Activated CD8-positive, alpha-beta T cell treated with anti-CD3 and anti-CD28 coated beads for 36 hours (primary cell): ENCODE measurements at places on chromosomes 7 and 10.

DNA sequence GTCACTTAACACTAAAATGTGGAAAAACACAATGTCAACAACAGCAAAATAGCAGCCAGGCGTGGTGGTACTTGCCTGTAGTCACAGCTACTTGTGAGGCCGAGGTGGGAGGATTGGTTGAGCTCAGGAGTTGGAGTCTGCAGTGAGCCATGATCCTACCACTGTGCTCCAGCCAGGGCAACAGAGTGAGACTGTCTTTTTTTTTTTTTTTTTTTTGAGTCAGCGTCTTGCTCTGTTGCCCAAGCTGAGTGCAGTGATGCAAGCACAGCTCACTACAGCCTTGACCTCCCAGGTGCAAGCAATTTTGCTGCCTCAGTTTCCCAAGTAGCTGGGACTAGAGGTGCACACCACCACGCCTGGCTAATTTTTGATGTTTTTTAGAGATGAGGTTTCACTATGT lies 6.1 kb downstream of the KCTD7 start:
- DNase-seq: no peak

DNA sequence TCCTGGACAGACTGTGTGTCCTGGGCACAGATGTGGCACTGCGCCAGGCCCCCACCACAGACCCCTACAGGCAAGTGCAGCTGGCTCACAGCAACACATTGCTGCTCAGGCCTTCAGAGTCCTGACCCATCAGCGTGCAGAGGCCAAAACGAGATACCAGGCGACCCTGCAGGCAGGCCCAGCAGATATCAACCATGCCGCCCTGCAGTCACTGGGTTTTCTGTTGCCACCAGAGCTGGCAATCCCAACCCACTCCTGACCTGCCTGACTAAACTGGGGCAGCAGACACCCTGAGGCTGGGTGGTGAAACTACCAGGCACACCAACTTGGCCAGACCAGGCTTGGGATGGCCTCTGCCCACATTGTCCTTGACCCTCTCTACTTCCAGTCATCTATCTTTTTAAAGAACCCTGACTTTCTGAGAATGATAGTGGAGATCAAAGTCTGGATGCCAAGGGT lies 20.3 kb downstream of the ZCCHC24 start:
- DNase-seq: no peak

GRCh38 chr7:39355664-39356063 lies 210.5 kb upstream of the YAE1 start:
- no peak for DNase-seq

- no peak for DNase-seq
These were observed 25.5 kb downstream of the C10orf105 start for GRCh38 chr10:71694039-71694501.

- no peak for DNase-seq
These were observed 841.1 kb upstream of the SORCS1 start for GRCh38 chr10:108005627-108006026.

DNA sequence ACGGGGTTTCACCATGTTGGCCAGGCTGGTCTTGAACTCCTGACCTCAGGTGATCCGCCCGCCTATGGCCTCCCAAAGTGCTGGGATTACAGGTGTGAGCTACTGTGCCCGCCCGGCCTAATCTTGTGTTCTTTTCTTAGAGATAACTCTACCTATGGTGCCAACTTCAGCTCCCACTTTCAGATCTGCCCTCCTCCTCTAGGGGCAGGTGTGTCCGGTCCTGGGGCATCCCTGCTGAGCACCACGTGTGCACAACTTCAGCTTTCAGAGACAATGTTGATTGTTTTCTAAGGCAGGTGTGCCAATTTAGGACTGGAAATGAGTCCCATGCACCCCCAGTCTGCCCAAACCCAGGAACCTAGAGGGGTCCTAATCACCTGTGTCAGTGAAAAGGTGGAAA lies 18.5 kb upstream of the FXYD4 start:
- no peak for DNase-seq

DNA sequence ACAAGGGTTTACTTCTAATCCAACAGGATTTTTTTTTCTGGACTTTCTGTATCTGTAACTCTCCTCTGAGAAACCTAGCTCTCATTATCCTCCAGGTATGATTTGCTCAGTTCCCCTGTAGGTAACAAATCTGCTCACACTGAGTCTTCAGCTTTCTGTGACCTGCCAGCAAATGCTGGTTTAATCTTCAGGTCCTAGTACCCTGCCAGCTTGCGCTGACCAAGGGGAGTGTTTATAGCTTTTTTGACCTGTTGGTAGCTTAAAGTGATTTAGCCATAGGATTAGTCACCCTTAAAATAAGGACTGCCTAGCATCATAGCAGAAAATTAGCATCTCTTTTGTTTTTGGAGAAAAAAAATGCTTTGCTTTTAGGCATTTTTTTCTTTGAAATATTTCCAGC lies 22.4 kb downstream of the SND1 start:
- no peak for DNase-seq

GRCh38 chr10:14483417-14483816 lies 152.7 kb upstream of the FRMD4A start:
- no peak for DNase-seq

- no peak for DNase-seq
These were observed 42.8 kb upstream of the NUB1 start for GRCh38 chr7:151298765-151299164.

- no peak for DNase-seq
These were observed 303.5 kb upstream of the BMPER start for GRCh38 chr7:33601884-33602283.

DNA sequence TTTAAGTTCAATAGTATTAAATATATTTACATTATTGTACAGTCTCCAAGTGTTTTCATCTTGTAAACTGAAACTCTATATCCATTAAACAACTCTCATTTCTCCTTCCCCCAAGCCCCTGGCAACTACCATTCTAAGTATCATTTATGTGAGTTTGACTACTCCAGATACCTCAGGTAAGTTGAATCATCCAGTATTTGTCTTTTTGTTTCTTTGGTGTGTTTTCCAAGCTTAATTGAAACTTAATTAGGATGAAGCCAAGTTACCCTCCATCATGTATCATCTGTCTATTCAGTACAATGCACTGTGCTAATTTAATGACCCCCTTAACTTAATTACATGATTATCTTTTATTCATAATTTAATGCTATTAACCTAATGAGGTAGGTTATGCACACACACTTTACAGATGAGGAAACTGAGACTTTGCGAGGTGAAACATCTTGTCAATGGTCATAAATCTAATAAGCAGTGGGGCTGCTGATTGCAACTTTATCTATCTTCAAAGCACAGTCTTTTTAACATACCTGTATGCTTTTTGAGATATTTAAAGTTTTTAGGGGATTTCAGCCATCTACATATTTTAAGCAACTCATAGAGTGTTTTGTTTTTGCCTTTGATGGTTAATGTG lies 663 bp downstream of the MACC1 start:
- DNase-seq: no peak
